ENCODE measurements at places on chromosomes 13 and 19.

DNA sequence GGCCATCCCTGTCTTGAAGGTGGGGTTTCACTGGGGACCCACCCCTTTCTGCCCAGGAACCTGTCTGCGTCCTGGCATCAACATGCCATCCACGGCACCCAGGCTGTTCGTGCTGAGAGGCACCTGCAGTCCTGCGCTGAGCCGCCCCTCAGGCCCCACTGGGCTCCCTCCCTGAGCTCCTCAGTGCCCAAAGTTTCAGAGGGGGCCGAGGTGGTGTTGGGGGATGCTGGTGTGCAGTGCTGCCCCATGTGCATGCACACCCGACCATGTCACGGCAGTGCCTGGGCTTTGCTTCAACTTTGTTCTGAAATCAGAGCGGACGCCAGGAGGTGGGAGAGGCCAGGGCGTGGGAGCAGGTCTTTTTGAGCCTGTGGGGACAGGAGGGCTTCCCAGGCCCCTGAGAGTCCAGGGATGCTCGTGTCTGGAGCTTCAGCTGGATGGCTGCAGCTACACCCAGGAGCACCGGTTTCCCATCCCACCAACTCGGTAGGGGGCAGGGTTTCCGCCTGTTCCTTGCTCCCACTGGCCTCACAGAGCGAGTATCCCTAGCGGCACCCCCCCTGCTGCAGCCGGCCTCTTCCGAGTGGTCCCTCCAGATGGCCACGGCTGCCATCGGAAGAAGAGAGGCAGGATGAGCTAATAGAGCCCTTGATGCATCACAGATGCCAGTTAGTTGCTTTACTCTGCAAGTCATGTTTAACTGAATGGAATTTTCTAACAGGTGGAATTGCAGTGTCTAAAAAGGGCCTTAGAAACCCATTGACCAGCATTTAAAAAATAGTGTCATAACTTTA lies 44.0 kb downstream of the WDFY2 start:
- DNase-seq, result no peak

DNA sequence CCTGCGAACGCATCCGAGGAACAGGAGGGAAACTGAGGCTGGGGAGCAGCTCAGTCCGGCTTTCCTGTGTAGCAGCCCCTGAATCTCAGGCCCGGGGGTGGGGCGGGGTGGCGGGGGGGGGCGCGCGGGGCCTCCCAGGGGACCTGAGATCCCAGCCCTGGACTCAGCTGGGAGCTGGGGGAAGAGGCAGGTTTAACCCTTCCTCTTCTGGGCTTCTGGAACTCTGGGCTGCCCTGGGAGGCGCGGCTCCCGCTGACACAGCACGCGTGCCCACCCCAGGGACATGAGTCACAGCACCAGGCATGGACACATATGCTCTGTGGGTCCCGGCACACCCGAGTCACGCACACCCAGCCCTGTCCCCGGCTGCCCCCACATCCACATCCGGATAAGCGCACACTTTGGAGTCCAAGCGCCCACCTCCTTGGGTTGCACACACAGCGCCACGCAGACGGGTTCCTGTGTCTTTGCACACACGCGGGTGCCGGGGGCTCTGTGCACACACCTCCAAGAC lies 3.5 kb upstream of the CIRBP start:
- DNase-seq, result peak; percentile 46

DNA sequence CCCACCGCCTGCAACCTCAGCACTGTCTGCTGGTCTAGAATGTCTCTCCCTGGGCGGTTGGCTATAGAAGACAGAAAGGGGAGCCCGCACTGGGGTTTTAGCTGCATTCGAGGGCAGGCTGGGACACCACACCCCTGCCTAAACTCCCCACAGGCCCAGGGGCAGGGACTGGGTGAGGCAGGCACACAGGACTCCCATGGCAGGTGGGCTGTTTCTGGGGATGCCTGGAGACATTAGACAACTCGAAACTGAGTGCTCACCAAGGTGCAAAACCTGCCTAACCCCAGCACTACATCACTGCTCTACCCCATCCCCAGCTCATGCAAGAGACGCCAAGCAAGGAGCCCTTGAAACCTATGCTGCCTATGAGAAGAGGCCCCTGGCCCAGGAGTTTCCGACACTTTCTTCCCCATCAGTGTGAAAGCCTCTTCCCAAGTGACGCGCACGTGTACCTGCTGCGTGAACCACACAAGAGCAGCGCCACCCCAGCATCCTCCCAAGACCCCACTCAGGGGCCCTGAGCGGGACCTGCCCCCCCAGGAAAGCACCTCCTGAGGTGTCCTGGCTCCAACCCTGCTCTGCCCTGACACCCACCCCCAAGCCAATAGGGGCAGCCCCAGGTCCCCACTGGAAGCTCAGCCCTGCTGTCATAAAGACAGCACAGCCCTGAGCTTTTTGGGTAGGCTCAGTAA lies 121.2 kb downstream of the TUBA3C start:
- DNase-seq, result no peak

DNA sequence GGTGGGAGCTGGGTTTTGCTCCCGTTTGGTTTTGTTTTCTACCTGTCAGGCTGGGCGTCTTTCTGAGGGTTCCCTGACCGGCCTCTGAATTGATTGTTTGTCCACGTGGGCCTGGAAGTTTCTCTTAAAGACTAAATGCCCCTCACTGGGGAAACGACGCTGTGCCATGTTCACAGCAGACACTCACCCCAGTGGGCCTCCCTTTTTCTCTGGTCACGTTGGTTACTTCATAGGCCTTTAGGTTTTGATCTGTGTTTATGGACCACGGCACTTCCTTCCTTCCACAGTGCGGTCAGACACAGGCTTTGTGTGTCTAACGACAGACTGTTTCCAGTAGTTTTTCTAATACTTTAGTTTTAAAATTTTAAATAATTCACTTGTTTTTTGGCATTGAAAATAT lies 20.1 kb upstream of the NDUFS7 start:
- DNase-seq, result peak; percentile 37

- no peak for DNase-seq
These were observed 14.4 kb upstream of the RUBCNL start for GRCh38 chr13:46401432-46401831.

DNA sequence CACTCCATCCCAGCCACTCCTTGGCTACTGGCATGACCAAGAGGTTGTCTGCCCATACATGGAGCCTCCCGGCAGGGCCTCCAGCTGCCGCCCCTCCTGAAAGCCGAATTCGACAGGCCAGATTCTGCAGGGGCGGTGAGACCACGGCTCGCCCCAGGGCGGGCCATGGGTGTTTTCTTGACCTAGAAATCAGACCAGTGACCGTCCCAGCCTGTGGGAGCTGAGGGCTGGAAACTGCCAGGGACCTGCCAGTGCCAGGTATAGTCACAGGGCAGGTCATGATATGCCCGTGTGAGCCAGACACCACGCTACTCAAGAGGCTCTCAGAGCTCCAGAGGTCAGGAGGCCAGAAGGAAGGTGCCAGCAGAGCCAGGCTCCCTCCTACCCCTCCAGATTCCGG lies 16.8 kb downstream of the DAPK3 start:
- no peak for DNase-seq

- peak; percentile 58 for DNase-seq
These were observed 475.8 kb downstream of the FOXO1 start for GRCh38 chr13:40190641-40191100.

DNA sequence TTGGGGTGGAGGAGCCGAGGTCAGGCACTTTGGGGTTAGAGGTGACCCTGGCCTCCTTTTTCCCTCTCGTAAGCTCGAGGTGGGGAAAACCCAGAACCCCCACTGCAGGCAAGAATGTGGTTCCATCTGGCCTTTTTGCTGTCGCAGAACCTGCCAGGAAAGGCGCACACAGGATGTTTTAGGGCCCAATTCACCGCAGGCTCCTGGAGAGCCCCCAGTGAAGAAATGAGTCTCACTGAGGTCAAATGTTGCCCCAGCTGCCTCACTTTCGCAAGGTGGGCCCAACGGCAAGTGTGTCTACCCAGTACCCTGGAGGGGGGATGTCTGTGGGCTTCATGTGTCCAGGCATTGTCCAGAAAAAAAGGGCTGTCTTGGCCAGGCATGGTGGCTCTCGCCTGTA lies 61.8 kb downstream of the PEX11G start:
- DNase-seq, result peak; percentile 30

DNA sequence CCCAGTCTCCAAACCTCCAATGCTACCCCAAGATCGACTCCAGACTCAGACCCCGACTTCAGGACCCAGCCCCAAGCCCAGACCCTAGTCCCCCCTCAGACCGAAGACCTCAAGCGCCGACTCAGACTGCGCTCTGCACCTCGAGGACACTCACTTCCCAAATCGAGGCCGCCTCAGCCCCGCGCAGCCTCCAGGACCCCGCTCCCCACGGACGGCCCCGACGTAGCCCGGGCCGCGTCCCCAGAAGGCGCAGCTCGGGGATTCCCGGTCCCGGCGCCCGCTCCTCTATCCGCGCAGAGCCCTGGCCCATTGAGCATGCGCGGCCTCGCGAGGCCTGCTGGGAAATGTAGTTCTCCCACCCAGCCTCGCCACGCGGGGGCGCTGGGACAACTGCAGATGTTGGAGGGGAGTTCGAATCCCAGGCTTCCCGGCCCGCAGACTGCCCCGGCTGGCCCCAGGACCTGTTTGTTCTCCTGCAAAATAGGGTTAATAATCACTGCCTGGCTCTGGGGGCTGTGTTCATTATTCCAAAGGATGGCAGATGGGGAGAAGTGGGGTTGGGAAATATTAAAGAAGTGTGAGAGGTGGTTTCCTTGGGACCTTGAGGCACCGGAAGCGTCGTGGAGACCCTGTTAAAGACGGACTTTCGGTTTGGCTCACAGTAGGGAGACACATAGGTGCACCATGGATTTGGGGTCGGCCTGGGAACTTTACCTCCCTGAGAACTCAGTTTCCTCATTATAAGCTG lies at the start of gene APBA3:
Gene APBA3 (minus strand): TSS at position 311 of the 748 bp plus-strand sequence. CDS start 1,428 bp downstream, outside the sequence.
- peak; percentile 94 for DNase-seq

GRCh38 chr13:48902368-48902767 lies 73.3 kb upstream of the FNDC3A start:
- no peak for DNase-seq

DNA sequence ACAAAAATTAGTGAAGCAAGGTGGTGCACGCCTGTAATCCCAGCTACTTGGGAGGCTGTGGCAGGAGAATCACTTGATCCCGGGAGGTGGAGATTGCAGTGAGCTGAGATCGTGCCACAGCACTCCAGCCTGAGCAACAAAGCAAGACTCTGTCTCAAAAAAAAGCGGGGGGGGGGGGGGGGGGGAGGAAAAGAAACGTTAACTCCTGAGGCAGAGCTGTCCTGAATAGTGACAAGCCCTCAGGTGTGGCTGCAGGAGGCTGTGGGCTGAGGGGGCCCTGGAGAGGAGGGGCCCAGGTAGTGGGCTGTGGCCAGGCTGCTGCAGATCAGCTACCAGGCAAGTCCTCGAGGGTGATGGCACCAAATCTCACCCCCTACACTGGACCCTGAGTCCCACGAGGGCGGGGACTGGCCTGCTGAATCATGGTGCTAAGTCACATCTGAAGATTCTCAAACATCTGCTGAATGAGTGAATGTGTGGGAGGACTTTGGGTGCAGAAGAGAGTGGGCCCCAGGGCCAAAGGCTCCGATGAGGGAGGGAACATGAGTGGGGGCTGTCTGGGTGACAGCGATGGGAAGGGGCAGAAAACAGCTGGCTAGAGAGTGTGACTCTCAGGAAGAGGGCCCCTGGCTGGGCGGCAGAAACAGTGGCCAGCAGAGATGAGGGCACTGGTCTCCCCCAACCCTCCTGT lies 24.6 kb upstream of the ATP1A3 start:
- no peak for DNase-seq

GRCh38 chr13:36515466-36515865 lies 83.2 kb downstream of the CCNA1 start:
- DNase-seq, result no peak

GRCh38 chr19:18736415-18737336 lies 53.2 kb downstream of the CRTC1 start:
- DNase-seq, result no peak

GRCh38 chr19:17002455-17002854 lies 24.2 kb downstream of the CPAMD8 start:
- DNase-seq, result no peak

DNA sequence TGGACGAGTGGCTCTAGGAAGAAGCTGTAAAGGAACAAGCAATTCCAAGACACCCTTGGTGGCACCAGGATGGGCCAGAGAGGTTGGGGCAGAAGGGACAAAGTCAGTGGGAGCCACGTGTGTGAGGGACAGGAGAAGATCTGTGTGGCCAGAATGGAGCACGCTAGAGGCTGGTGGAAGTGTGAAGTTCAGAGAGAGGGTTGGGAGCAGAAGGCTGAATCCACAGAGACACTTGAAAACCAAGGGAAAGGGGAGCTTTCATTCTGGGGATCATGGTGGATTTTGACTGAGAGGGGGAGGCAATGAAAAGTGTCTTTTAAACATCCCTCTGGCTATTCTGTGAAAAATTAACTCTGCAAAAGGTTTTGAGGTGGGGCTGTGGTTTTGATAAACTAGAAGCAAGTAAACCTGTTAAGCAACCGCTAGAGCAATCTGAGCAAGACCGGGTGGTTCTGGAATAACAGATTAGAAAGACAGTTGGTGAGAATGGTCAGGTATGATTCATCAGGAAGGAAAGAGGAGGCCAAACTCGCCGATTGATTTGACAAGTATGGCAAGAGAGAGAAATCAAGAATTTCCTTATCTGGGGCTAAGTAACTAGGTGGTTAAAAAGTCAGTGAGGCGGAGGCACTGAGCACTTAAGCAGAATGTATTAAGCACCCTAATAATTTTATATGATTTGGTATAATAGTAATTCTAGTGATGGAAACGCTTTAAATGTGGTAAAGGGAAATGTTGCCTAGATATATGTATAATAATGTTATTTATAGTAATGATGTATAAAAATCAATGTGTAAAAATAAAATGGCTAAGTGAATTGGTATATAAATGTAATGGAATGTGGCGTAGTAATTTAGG lies 140.0 kb downstream of the MYO16 start:
- no peak for DNase-seq

- no peak for DNase-seq
These were observed 6.1 kb downstream of the SACS start for GRCh38 chr13:23427342-23427843.

DNA sequence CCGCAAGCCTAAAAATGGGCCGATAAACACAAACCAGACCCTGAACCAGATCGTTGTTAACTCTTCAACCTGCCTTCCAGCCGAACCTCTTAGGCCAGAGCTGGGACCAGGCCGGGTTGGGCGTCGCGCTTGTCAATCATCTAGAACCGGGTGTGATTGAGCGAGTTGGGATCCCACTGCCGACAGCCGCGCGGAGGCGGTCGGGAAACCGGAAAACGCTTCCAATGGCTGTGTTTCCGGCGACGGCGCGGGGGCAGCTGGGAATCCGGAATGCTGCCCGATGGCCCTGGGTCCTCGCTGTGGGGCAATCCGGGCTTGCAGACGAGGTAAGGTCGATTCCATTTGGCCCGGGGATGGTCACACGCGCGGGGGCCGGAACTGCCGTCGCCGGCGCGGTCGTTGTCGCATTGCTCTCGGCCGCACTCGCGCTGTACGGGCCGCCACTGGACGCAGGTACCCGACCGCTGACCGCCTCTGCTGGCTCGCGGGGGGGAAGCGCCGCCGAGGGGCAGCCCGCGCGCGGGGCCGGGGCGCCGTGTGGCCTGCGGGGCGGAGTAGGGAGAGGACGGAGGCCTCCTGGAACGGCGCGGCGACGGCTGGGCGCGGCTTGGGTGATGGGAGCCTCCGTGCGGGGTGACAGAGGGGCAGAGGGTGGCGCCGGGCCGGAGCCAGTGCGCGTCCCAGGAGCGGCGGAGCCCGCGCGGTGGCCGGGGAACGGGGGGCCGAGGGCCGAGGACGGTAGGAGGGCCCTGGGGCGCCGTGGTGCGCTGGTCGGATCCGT lies at the start of gene NAXD:
Gene NAXD (plus strand): TSS at position 224 of the 781 bp plus-strand sequence. CDS start 57 bp downstream, at position 281.
- peak; percentile 47 for DNase-seq

GRCh38 chr13:68895696-68896095 lies 1211.9 kb upstream of the ATXN8OS start:
- no peak for DNase-seq

- no peak for DNase-seq
These were observed 72.1 kb downstream of the SLITRK1 start for GRCh38 chr13:83810136-83810535.

- DNase-seq, result no peak
These were observed at the start of gene F2RL3 for GRCh38 chr19:16888629-16889365. Gene F2RL3 (plus strand): TSS chr19:16888999. CDS start chr19:16889190, 191 bp downstream.
